CD14-positive monocyte (primary cell): ENCODE measurements at places on chromosomes 5 and 9.
A peak's percentile ranks its signal among the peaks of the same experiment; 100 is the strongest.

DNA sequence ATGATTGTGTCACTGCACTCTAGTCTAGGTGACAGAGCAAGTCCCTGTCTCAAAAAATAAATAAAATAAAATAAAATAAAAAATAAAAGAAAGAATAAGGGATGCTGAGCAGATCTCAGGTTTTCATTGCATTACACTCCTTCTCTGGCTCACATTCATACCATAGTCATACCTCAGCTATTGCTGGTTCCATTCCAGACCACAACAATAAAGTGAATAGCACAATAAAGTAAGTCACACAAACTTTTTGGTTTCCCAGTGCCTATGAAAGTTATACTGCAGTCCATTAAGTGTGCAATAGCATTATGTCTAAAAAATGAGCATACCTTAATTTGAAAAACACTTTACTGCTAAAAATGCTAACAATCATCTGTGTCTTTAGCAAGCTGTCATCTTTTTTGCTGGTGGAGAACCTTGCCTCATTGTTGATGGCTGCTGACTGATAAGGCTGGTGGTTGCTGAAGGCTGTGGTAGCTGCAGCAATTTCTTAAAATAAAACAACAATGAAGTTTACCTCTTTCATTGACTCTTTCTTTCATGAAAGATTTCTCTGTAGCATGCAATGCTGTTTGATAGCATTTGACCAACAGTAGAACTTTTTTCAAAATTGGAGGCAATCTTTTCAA, 415.7 kb downstream of the ZNF608 start:
- no peak for DNase-seq

GRCh38 chr9:11749396-11749795, 943.8 kb upstream of the TYRP1 start:
- no peak for DNase-seq

- DNase-seq, result no peak
These were observed 50.7 kb downstream of the KLF9 start for GRCh38 chr9:70363760-70364159.

- DNase-seq, result no peak
These were observed 28.8 kb upstream of the SLC1A1 start for GRCh38 chr9:4461437-4461836.

DNA sequence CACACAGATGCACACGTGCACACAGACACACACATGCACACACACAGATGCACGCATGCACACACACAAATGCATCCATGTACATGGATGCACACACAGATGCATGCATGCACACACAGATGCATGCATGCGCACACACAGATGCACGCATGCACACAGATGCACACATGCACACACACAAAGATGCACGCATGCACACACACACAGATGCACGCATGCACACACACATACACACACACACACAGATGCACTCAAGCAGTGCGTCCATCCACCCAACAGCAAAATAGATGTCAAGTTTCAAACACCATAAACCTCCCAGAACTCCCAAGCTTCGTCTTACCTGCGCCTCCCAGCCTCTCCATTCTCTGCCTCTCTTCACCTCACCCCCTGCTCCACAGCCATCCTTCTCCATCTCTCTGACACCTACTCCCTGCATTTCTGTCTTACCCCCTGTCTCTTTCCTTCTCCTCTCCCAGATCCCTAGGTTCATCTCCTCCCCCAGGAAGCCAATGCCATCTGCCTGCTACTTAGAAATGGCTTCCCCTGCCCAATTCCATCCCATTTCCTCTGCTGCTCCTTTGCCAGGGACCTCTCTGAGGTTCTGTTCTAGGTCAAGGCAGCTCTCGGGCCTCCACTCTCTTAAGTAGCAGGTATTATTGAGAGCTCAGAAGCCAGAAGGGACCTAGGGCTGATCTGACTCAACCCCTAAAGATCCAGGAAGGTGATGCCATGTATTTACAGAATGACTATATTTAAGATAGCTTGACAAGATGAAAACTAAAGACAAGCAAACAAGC, 297.2 kb downstream of the MED10 start:
- DNase-seq, result no peak

- DNase-seq, result no peak
These were observed 143.3 kb downstream of the SEC61B start for GRCh38 chr9:99365233-99365980.

GRCh38 chr5:146867996-146868708, 10.4 kb downstream of the PPP2R2B start:
- DNase-seq, result no peak

- DNase-seq, result no peak
These were observed 58.6 kb upstream of the LIFR start for GRCh38 chr5:38615042-38615441.

- no peak for DNase-seq
These were observed 58.5 kb downstream of the LIFR start for GRCh38 chr5:38497946-38498345.

GRCh38 chr5:68862560-68862959, 231.3 kb upstream of the SLC30A5 start:
- DNase-seq, result no peak

DNA sequence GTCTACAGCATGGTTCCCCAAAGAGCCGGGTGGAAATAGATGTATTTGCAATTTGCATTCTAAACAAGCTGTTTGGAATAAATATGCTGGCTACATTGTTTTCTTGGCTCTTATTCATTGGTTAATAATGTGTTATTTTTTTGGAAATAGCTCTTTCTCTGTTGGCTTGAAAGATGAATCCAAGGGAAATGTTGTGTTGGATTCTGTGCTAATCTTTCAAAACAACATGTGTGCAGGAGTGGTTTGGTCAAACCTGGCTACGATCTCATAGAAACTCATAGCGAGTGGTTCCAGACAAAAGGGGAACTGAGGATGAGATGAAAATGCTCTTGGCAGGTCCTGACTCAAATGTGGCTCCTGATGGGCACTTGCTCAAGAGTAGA, 63.7 kb upstream of the CXCL14 start:
- DNase-seq, result no peak

DNA sequence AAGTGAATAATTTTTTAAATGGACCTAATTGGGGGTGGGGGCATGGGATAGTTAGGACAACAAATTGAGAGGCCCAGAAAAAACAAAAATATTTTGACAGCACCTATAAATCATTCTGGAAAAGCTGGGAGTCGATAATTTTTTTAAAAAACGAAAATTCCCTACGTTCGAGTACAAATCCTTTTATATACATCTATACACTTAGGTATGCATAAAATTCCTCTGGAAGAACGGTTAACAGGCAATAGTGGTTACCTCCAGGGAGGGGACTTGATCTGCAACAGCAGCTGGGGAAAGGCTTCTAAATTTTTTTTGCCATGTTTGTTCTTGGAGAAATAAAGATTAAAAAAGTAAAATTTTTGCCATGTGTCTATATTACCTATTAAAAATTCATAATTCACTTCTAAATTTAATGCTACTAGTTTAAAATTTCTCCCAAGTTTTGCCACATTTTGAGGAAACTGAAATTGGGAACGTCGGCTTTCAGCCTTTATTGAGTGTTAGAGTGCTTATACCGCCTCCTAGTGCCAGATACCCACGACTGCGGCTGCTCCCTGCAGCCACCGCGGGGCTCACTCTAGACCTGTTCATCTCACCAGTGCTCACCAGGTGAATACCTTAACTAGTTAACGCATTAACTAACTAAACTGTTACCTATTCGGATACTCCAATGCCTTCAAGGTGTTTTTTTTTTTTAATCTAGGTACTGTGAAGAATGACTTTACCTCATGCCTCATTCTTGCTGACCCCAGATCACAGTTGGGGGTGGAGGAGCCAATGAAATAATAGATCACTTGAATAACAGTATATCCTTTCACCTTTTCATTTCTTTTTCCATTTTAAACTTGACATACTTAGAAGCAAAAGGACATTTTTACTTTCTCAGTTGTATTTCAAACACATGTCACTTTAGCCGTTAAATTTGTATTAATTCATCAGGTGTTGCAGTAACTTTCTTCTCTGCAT, 1.8 kb upstream of the BHMT start:
- peak; percentile 43 for DNase-seq

GRCh38 chr5:154312576-154312975, 122.0 kb downstream of the GALNT10 start:
- no peak for DNase-seq
